ENCODE measurements at places on chromosomes 4 and X.

- DNase-seq = no peak
Measured at GRCh38 chrX:32662516-32662915, 548.8 kb downstream of the DMD start.

DNA sequence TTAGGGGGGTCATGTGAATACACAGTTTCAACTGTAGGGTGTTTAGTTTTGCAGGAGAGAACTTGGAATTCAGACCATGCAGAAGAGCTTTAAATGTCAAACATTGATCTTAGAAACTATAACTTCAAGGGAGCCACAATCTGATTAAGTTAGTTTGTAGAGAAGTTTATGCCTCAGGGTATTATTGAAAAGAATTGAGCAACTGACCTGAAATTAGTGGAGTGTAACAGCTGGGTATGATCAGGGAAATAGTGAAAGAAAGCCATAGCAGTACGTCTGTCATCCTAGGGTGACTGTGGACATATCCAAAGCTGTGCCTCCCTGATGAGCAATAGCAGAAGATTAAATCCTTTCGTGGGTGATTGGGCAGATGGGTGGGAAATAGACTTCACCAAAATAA is 63.8 kb downstream of the FAM47B start:
- DNase-seq = no peak

DNA sequence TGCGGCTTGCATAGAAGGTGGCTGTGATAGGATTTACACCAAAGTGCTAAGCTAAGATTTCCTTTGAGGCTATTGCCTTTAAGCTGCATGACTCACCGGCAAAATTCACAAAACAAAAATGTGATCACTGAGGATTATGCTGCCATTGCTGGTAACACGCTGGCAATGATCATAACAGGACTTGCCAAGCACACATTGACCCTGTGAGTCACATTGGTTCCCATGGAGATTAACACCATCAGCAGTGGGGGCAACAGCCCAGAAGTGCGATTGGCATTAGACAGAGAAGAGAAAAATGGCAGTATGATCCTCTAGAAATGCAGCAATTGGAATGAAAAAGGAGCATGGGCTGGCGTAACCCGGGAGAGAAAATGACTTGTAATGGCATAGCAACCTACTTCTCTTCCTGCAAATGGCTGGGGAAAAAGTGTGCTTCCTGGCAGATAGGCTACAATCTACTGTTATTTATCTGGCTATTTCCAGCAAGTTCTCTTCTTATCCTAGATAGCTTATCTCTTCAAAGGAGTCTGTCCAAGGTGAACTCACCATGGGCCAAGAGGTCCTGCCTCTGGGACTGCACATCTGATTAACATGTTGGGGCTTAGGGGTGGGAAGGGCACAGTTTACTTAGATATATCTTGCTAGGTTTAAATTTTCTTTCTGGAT is 314.2 kb upstream of the IGFBP7 start:
- no peak for DNase-seq

- no peak for DNase-seq
Measured at GRCh38 chr4:164924670-164925238, 47.8 kb downstream of the APELA start.

GRCh38 chr4:85531560-85532341 is 56.8 kb downstream of the ARHGAP24 start:
- no peak for DNase-seq

GRCh38 chr4:86450861-86451260 is 91.0 kb upstream of the MAPK10 start:
- no peak for DNase-seq

GRCh38 chr4:40190019-40190418 is 6.8 kb upstream of the RHOH start:
- no peak for DNase-seq

GRCh38 chrX:105460376-105460775 is 239.9 kb upstream of the TEX13A start:
- DNase-seq = no peak

DNA sequence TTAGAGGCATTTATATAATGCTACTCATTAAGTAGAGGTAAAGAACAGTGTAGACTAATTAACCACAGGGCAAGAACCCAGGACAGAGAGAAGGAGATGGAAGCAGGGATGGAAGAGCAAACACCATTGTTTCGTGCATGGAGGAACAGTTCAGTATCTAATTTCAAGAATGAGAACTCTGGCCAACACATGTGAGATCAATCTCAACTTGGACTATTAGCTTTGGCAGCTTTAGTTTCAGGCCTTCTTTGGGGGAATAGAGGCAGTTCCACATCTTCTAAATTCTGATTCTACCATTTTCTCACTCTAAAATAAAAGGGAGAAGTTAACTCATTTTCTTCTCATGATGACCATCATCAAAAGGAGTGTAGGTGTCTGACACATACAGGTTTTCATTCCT is 207.0 kb downstream of the LDB2 start:
- no peak for DNase-seq

- DNase-seq = no peak
Measured at GRCh38 chrX:133375615-133376340, 39.5 kb downstream of the GPC4 start.

- DNase-seq = no peak
Measured at GRCh38 chr4:67796810-67797209, 42.6 kb upstream of the GNRHR start.

GRCh38 chrX:32195611-32196010 is 1015.7 kb downstream of the DMD start:
- DNase-seq = no peak

DNA sequence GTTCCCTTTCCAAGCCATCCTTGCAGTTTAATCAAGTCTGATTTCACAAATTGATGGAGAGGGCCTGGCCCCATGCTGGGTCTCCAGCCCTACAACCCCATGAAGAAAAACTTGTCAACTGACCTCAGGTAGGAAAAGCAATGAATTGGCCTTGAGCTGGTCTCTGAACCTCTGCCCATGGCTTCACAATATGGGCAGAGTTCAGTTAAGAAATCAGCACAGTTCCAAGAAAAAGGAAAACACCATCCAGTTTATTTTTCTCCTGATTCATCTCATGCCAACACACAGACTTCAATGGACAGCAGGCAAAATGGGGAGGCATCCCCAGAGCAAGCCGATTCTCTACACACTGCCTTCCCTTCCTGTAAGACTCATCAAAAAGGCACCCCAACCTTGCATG is 3.3 kb downstream of the RIPPLY1 start:
- no peak for DNase-seq

DNA sequence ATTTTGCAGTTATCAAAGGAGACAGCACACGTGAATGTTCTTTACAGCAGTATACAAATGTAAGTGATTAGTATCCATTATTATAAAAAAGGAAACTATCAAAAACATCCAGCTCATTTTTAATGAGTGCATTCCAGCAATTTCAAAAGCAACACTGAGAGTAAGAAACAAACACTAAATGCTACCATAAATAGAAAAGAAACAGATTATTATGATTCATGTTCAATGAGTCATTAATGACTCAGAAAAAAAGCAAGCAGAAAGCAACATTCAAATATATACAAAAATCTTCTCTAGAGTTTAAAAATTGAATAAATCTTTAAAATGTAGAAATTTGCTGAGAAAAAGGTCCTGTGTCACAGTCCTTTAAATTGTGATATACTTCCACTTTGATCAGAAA is 346.5 kb upstream of the FMR1 start:
- DNase-seq = no peak

- DNase-seq = no peak
Measured at GRCh38 chr4:74733756-74734155, 60.6 kb downstream of the BTC start.

DNA sequence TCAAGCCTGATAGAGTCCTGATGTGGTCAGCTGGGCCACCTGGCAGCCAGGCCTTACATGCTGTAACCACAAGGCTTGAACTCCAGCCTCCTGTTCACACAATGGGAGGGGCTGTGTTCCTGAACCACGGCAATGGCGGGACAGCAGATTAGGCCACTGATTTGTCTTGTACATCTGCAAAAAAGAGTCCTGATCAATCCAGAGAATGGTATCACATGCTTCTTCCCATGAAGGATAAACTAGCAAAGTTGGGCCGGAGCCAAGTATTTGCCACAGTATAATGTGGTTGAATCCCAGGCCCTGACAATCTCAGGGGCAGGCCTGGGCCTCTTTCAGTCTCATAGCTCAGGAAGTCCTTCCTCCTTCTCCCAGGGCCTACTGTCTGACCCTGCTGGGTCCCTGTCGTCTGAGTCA is 2182.5 kb upstream of the AGA start:
- no peak for DNase-seq

DNA sequence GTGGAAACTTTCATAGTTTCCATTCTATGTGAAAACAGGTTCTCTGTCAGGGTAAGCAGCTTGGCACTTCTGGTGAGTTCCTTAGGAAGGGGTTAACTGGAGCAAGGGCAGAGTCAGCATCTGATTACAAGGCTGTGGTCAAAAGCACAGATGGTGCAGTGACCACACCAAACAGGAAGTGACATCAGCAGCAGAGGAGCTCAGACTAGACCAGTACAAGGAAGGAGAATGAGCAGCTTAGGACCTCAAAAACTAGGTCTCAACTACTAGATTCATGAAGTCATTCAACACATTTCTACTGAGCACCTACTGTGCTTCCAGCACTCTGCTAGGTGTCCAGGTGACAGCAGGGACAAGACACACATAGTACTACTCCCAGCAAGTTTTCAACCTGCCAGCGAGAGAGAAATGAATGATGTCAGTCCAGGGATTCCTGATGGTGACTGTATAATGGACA is 130.2 kb downstream of the AMELX start:
- no peak for DNase-seq

DNA sequence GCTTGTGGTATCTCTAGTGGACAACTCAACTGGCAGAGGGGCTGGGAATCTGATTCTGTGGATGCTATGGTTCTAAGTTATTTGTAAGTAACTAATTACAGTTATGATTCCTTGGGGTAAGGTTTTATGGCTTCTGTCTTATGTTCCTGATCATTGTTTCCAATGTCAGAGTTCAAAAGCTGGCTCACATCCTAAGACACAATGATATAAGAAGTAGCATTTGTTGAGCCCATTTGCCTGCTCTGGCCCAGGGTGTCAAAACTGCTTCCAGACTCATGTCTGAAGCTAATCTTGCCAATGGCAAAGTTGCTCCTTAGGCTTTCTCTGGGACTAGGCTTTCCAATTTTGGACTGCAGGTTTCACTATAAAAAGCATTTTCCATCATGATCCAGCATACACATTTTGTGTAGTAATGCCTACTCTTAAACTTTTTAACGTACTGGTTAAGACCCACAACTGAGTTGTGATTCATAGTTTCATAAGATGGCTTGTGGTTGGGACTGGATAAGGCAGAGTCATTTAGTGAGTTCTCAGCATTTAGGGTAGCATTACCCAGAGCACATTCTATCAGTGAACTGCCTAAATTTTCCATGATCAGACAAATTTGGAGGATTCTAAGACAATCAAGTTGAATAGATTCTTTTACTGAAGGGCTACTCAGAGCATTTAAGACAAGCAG is 50.0 kb downstream of the CCNI start:
- DNase-seq = peak; percentile 2

GRCh38 chrX:18119856-18120255 is 100.8 kb downstream of the BEND2 start:
- no peak for DNase-seq

DNA sequence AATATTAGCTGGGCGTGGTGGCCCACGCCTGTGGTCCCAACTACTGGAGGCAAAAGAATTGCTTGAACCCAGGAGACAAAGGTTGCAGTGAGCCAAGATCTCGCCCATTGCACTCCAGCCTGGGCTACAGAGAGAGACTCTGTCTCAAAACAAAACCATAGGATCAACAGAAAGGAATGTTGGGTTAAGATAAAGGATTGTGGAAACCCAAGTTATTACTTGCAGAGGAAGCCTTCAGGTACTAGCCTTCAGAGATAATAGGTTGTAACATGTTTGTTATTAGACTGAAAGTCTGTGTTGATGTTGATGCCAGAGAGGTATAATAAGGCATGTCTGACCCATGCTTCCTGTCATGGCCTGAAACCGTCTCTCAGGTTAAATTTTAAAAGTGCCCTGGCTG is 16.9 kb downstream of the SSX5 start:
- no peak for DNase-seq

DNA sequence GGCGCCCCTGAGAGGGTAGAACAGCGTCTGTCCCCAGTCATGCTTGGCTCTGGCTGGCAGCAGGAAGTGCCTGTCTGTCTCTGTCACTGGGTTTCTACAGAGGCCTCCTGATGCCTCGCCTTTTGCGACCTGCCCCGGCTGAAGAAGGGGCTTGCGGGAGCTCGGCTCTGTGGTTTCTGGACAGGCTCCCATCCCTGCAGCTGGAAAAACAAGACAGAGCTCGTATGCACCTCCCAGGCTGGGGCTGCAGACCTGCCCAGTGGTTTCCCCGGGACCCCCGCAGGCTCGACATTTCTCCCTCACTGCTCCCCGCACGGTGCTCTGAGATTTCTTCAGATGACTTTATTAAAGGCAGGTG is 57.0 kb upstream of the SORCS2 start:
- DNase-seq = no peak

DNA sequence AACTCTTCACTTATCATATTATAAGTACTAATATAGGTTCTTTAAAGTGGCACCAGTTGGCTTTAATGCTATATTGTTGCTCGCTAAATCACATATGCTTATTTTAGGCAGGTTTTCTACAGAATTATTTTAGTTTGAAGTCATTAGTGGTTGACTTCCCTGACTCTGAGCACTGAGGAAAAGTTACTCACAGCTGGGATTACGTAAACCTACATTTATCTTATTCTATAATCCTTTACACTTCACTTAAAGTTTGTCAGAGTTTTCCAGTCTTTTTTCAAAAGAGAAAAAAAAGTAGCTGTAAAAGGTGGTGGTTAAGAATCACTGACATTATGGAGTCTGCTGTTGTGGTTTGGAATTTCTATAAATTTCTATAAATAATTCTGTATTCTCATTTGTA is 5.8 kb downstream of the UGT2B4 start:
- DNase-seq = no peak

DNA sequence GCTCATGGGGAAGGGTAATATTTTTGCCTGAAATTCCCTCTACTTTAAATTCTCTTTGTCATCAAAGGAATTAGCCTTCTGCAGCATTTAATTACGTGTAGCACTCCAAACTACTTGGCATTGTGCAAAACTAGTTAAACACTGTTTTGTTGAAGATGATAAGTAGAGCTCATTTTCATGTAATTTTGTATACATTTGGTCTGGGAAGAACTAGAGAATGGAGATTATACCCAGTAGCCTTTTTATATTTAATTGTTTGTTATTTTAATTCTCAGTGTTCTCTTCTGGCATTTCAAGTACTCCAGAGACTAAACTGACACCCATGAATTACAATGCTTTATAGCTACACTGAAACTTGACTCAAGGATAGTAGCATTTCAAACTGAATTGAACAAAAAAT is 211.5 kb upstream of the SMIM31 start:
- no peak for DNase-seq

Data from GM18507 (cell line).